ENCODE measurements at places on chromosomes 6 and 20.
A peak's percentile ranks its signal among the peaks of the same experiment; 100 is the strongest.

DNA sequence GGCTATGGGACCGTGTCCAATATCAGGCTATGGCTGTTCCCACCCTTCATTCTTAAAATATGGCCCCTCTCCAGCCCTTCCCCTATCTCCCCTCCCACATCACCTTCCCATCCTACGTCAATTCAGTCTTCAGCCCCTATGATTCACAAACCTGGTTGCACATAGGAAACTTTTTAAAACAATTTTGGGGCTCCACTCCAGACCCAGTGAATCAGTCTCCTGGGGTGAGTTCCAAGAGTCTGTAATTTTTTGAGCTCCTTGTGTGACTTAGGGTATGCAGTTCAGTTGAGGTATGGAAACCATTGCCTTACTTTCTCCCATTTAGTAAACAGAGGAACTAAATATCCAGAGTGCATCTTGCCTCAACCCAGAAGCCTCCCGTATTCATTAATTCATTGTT is 5.5 kb downstream of the HNF4A start:
- no peak for DNase-seq

DNA sequence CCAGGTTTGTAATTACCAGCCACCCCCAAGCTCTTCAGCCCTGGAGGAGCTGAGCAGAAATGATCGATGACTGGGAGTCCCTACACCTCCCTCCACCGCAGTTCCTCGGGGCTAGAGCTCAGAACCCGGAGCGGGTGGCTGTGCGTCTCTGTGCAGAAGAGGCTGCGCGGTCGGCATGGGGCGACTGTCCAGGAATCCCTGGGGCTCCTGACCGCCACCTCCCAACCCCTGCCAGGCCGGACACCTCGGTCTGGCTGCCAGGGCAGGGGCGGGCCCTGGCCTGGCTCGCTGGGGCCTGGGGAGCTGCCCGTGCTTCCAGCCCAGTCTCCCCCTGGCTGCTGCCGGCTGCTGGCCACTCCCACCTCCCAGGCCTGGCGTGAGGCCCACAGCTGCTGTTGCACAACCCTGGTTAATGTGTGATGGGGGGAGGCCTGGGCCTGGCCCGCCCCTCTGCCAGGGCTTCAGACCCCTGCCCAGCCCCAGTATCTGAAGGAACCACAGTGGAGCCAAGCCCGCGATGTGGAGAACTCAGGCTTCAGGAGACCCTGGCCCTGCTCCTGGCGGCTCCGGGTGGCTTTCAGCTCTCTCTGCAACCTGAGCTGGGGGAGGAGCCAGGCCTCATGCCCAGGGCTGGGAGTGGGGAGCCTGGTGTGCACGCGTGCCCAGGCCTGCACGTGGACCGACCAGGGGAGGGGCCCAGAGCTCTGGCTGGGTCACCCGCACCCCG is 1.2 kb downstream of the SLC2A4RG start:
- DNase-seq: peak; percentile 48

DNA sequence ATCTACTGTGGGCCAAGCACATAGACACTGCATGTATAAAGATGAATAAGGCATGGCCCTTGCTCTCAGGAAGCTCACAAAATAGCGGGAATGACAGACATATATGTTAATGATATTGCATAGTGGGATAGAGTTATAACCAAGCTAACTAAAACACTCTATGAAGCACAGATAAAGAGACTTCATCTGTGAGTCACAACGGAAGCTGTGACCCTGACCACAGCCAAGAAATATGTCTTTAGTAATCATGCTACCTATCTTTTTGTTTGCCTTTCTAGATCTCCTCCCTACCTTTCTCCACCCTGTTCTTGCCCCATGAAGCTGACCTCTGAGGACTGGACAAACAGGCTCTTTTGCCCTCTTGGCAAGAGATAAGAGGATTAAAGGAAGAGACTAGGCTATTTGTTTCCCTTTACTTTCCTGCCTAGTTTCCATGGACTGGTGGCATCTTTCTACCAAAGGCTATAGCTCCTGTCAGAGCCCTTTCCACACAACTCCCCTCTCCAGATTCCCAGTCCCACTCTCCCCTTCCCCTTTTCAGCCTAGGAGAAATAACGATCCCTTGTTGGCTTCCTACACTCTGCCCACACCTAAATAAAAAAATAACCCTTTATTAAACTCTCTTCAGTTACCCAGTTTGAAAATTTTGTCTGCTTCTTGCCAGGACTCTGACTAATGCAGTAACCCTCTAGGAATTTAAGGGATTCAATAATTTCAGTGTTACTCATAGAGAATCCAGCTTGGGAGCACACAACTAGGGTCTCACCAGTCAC is 504.9 kb upstream of the MARCKS start:
- no peak for DNase-seq

DNA sequence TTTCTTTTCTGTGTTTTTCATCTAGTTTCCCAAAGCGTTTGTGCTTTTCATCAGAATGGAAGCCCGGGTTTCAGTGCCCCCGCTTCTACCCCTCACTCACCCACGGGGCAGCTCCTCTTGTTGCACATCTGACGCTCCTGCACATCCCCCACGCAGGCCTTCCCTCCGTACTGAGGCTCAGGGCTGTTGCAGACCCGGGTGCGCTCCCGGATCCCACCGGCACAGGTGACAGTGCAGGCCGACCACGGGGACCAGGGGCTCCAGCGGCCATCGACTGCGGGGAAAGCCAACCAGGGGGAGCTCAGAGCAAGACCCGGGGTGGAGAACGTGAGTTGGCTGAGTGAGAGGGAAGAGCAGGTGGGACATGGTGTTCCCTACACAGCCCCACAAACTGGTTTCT is 19.0 kb downstream of the THBS2 start:
- no peak for DNase-seq

DNA sequence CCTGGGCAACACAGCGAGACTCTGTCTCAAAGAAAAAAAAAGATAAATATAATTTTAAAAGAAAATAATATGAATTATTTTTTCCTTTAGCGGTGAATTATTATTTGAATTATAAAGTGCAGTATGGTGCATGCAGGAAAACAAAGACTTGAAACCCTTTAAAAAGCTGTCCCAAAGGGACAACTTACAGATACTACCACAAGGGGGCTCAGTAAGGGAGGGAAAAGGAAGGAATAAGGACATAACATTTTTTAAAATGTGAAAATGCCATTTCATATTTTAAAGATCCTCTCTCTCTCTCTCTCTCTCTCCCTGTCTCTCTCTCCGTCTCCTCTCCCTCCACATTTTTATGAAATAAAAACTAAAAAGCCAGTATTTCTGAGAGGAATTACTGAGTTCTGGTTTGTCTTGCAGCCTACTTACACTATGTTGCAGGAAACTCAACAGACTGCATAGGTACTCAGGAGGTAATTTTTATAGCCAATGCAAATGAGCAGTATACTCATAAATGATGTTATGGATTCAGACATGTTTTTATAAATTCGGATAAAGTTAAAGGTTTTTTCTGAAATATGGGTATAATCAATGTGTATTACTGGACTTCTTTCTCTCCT is 455.0 kb upstream of the GJE1 start:
- DNase-seq: no peak

- DNase-seq: no peak
These were observed 39.0 kb downstream of the NCOA3 start for GRCh38 chr20:47540443-47541354.

DNA sequence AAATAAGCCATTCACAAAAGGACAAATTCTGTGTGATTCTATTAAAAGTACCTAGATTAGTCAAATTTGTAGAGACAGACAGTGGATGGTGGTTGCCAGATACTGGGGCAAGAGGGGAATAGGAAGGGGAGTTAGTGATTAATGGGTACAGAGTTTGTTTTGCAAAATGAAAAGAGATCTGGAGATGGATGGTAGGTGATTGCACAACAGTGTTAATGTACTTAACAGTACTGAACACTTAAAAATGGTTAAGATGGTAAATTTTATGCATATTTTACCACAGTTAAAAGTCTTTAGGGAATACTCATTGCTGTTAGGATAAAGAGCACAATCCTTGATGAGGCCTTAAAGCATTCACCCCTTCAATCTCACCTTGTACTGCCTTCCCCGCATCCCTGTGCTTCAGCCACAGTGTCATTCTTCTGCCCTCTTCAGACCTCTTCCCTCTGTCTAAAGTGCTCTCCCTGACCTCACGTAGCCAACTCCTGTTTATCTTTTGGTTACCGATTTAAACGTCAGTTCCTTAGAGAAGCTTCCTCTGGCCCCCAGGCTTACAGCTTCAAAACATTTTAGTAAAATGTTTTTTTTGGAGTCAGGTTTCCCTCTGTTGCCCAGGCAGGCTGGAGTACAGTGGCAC is 11.8 kb downstream of the PSMF1 start:
- DNase-seq: no peak

DNA sequence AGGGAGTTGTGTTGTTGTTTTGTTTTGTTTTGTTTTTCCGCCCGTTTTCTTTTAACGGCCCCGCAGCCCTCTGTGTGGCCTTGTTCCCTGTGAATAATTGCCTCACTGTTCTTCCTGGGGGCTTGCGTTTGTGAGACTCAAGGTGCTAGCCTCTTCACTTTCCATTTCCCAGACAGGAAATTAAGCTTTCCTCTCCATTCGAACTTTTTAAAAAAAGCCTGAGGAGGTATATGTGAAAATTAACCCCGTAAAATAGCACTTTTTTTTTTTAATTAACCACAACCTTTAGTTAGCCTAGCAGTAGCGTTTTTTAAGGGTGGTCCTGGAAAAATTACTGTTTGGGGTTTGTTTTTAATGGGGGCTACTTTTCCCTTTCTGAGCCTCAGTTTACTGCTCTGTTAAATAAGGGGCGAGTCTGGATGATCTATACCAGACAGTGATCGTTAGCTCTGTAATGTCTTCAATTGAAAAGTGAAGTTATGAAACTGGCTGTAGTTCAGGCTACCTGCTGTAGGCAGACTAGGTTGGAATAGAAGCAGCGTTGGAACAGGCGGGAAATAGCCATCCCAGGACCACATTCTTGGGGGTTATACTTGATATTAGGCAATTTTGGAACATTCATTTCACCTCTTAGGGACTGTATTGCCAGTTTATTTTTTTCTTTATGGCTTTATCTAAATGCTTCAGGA is 1.7 kb downstream of the STX16 start:
- DNase-seq: no peak

- no peak for DNase-seq
These were observed 3.6 kb upstream of the PLCB1 start for GRCh38 chr20:8128291-8129060.

DNA sequence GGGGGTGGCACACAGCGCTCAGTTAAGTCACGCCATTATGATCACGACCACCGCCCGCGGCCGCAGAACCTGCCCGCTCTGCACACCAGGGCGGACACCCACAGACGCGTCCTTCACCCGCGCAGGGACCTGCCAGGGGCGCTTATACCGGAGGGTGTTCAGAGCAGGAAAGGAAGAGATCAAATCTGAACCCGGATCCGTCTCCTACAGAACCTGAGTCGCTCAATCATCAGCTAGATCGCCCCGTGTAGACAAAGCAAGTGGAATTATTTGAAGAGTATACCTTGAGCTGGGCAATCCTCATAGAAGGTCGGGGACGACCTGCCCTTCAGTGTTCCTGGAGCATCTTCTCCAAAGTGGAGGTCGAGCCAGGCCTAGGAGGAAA is 14.4 kb upstream of the ZNF217 start:
- DNase-seq: no peak

- no peak for DNase-seq
These were observed 42.8 kb upstream of the PLCG1 start for GRCh38 chr20:41094353-41095055.

- no peak for DNase-seq
These were observed 6.2 kb downstream of the COL9A3 start for GRCh38 chr20:62822788-62823651.

DNA sequence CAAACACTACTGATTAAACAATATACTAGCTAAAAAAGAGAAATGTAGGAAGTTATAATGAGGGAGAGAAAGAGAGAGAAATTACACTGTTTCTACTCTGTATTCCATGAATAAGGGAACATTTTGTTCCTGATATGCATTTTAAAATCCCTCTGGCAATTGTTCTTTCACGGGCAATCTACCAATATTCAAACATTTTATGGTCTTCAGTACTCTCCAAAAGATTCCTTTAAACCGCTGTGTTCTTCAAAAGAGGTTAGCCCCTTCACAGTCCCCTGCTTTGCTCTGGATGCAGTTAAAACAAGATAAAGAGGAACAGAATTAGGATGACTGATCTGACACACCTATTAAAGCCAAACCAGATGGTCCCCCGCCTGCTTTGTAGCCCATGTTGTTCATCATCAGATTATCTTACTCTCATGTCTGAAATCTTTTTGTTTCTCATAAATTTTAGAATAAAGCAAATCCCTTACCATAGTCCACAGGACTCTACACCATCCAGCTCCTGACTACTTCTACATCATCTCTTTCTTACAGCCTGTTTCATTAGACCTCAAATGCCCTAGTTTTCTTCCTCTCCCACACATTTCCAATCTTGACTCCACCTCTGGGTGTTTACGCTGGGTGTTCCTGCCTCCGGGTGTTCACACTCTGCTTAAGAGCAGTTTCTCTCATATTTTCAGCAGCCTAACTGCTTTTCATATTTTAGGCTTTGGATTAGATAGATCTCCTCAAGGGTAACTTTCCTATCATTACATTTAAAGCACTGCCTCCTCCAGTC is 399.7 kb downstream of the COL12A1 start:
- DNase-seq: no peak

- DNase-seq: no peak
These were observed 5.6 kb downstream of the BAG2 start for GRCh38 chr6:57177545-57178265.

GRCh38 chr6:7050872-7051779 is 56.6 kb upstream of the RREB1 start:
- no peak for DNase-seq

DNA sequence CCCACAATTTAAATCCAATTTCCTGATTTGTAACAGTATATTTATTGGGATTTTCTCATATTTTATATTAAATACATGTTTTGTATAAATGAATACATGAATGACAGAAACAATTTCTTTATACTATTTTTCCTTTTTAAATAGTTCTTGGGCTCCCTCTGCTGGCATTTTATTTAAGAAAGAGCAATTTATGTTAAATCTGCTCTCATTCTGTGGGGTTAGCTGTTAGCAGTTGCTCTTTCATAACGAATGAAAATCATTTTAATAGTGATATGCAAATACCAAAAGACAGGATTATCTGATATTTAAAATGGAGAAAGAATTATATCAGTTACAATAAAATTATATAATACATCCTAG is 118.3 kb downstream of the RALGAPA2 start:
- peak; percentile 25 for DNase-seq

GRCh38 chr6:74073999-74074398 is 378.0 kb downstream of the CD109 start:
- no peak for DNase-seq

GRCh38 chr20:64116016-64116415 is 8.7 kb upstream of the NPBWR2 start:
- no peak for DNase-seq

- no peak for DNase-seq
These were observed 4.9 kb upstream of the APCDD1L start for GRCh38 chr20:58519940-58520712.
